ENCODE measurements at places on chromosomes 11 and 22. TPM values are rescaled to one million over a fixed set of nuclear protein-coding genes. Genes with fewer than 3 reads are reported as not detected.
A peak's percentile ranks its signal among the peaks of the same experiment; 100 is the strongest.

The GAL3ST3 gene
- not detected for total RNA-seq

The RRAS2 gene
- total RNA-seq: 30.2 TPM

The PIK3IP1 gene
- 469 TPM for total RNA-seq

The MPZL2 gene
- 1.7 TPM for total RNA-seq

The MUC5AC gene
- total RNA-seq: 0.03 TPM

DNA sequence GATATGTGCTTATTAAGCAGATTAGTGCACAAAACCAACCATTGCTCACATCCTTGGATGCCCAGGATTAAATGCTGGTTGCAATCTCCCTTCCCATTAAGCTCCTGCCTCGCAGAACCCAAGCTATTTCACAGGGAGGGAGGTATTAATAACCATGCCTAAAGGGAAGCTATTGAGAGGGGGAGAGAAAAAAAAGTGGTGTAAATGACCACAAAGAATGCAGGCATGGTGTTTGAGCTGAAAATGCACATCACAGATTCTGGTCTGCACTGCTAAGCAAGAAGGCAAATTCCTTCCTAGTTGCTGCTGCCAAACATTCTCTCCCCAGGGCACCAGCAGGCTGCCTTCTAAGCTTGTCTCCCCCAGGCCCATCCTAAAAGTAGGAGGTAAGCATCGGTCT lies 92.0 kb upstream of the ISX start:
- DNase-seq: no peak

DNA sequence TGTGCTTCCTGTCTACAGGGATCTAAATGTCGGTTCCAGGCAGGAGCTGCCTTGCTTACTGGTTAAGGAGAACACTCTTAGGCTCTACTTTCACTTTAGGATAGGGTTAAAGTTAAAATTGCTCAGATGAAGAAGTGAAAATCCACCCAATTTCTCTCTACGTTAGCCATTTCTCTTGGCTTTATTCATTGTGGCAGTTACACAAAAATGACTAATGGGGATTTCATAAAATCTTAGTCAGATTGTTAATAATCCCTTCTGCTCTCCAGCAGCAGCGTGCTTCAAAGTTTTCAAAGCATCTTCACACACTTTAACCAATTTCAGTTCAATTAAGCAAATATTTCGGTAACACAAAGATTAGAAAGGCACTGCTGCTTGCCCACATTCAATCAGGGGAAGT lies 58.4 kb upstream of the RCN1 start:
- no peak for DNase-seq

GRCh38 chr22:28044546-28045173 lies 125.6 kb upstream of the PITPNB start:
- no peak for DNase-seq

- no peak for DNase-seq
Measured at GRCh38 chr22:22164541-22165272, 79.9 kb upstream of the VPREB1 start.

GRCh38 chr11:62394825-62395538 lies 23.9 kb upstream of the SCGB1A1 start:
- DNase-seq: no peak

- DNase-seq: no peak
Measured at GRCh38 chr11:16392616-16393015, 36.3 kb upstream of the SOX6 start.

DNA sequence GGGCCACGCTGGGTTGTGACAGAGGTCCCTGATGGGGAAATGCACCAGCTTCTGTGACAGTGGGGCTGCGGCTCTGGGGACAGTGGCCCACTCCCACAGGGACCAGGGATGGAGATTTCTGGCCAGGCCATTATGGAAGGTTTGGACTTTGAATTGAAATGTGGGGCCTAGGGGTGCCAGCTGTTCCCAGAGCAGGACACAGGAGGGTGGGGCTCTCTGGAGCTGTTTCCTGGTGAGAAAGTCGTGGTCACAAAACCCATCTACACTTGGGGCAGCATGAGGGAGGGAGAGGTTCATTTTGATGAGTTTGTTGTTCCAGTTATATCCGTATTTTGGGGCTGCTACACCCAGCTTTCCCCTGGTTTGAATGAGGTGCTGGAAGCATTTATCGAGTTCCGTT lies 52.2 kb downstream of the LRP5 start:
- DNase-seq: no peak

DNA sequence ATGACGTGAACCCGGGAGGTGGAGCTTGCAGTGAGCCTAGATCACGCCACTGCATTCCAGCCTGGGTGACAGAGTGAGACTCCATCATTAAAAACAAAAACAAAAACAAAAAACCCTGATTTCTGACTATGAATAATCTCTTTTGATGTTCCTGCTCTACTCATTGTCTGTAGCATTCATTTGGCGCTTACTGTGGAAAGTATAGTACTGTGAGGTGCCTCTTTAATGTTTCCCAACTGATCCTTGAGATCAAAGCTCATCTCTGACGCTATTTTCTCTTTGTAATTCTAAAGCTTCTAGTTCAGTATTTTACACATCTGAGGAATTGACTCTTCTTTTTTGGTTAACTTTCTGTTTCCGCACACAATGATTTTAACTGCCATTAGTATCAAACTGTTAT lies 60.0 kb downstream of the GRK3 start:
- no peak for DNase-seq

DNA sequence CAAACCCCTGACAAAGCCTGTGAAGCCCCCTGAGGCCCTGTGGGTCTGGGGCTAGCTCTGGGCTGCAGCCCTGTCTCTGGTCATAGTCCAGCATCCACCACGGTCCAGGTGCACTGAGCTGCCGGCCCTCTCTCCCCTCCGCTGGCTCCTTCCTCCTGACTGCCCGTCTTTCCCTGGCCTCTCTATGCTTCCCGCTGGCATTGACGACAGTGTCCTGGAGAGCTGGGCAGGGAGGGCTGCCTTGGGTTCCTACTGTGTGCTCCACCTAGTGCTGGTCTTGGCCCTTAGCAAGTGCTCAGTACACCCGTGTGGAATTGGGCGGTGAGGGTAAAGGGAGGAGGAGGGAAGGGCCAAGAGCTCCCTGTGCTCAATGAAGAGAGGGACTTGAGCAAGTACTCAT lies 868 bp upstream of the MYEOV start:
- no peak for DNase-seq

- DNase-seq: no peak
Measured at GRCh38 chr11:117670924-117671323, 126.1 kb downstream of the DSCAML1 start.

DNA sequence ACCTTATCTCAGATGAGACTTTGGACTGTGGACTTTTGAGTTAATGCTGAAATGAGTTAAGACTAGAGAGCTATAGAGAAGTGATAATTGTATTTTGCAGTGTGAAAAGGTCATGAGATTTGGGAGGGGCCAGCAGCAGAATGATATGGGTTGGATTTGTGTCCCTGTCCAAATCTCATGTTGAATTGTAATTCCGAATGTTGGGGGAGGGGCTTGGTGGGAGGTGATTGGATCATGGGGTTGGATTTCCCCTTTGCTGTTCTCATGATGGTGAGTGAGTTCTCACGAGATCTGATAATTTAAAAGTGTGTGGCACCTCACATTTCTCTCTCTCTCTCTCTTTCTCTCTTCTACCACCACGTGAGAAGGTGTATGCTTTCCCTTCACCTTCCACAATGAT lies 777.8 kb upstream of the LUZP2 start:
- DNase-seq: no peak

DNA sequence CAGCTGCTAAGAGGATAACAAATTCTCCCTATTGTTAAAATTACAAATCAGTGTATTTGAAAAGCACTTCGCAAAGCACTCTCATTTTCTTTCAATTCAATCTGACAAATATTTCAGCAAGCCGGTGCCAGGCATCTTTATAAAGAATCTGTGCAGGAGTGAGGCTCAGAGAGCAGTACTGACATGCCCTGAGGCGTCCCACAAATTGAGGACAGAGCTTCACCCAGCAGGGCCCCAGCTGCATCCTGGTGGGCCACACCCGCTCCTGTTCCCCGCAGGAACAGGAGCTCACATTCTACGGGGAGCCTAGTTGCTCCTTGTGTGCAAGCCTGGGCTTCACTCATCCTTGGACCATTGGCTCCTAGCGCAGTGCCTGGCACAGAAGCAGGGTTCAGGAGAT lies 60.9 kb upstream of the EIF3D start:
- DNase-seq: no peak

- peak; percentile 64 for DNase-seq
Measured at GRCh38 chr22:37162221-37163095, 12.7 kb upstream of the IL2RB start.

DNA sequence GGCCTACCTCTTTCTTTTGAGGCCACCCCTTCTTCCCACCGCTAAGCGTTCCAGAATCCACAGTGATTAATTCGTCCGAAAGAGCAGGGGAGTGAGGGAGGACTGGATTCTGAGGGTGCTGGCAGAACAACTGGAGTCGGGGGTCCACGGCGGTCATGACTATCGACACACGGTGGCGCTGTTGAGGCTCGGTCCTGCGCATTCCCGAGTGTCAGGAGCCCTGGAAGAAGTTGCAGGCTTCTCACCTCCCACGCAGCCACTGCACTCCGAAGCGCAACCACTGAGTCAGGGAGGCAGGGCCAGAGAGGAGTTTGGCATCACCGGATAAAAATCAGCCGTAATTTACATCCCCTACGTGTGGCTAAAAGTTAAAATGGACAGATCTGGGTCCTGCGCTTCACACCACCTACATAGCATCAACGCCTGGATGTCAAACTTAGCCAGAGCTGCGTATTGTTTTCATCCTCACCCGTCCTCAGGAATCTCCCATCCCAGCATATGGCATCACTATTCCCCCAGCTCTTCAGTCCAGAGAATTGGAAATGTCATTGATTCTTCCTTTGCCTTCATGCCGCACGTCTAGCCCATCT lies 10.7 kb upstream of the CTSF start:
- DNase-seq: peak; percentile 47

DNA sequence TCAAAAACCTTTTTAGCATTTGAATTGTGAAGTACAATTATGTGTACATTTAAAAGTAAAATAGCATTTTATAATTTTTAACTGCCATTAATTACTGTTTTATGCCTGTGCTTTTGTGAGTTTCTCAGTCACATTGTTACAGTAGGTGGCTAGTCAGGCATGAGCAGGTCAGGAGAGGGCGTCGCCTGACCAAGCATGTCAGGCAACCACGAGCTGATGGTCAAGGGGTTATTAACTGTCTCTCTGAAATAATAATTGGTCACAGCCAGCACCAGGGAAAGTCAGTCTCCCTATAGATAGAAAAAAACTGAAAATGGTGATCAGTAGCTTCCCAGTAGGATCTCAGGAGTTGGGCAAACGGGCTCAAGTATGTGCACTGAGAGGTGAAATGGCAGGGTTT lies 19.4 kb upstream of the CCDC81 start:
- no peak for DNase-seq

GRCh38 chr22:46079861-46080821 lies 70.2 kb upstream of the PPARA start:
- DNase-seq: no peak

DNA sequence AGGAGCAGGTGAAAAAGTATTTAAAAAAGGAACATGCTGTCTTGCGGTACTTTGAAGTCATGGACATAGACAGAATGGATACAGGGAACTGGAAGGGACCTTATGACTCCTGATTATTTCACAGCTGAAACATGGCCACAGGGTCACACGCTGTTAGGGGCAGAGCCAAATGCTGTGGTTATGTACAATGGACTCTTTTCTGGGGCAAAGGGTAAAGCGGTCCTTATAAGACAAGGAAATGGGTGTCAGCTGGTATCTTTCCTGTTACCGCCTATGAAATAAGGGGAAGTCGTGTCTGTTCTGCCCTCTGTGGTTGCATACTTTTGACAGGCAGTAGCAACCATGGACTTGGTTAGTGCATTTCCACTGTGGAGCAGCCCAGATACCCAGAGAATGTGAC lies 12.8 kb upstream of the ST14 start:
- DNase-seq: no peak

- no peak for DNase-seq
Measured at GRCh38 chr11:117702946-117703598, 93.9 kb downstream of the DSCAML1 start.

- no peak for DNase-seq
Measured at GRCh38 chr22:25942856-25943411, 200.9 kb downstream of the MYO18B start.

DNA sequence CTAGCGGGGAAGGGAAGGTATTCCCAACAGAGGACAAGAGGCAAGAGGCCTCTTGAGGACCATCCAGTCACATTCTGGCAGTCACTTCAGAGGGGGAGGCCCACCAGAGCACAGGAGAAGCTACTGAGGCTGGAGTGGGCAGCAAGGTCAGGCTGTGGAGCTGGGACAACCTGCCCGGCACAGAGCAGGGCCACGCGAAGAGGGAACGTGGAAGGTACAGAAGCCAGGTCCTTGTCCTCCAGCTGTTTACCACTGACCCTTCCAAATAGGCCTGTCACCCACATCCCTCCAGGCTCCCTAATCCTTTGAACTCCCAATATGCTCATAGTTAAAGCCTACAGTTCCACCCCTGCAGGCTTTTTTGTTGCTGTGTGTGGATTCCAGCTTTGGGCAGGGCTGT lies 76.9 kb downstream of the IGLL1 start:
- DNase-seq: no peak

GRCh38 chr22:50479721-50480120 lies 1.6 kb upstream of the ADM2 start:
- DNase-seq: no peak

GRCh38 chr11:28631148-28631547 lies 523.0 kb downstream of the METTL15 start:
- no peak for DNase-seq

GRCh38 chr22:30860176-30861105 lies 108.1 kb downstream of the MORC2 start:
- DNase-seq: no peak

DNA sequence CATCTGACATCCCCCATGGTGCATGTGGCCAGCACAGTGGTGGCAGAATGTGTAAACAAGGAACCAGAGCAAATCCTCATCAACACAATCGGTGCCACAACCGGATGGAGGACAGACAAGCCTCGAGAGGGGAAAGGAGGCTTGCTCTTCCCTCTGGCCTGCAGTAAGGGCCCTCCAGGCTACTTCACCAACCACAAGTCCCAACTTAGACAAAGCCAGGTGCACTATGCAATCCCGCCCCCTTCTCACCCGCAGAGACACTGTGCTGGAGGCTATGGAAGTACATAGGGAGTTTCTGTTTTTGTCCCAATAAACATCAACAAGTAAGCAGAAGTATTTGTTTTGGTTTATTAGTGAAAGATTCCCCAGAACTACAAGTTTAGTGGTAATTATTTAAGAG lies 54.3 kb downstream of the SPATA19 start:
- DNase-seq: no peak

DNA sequence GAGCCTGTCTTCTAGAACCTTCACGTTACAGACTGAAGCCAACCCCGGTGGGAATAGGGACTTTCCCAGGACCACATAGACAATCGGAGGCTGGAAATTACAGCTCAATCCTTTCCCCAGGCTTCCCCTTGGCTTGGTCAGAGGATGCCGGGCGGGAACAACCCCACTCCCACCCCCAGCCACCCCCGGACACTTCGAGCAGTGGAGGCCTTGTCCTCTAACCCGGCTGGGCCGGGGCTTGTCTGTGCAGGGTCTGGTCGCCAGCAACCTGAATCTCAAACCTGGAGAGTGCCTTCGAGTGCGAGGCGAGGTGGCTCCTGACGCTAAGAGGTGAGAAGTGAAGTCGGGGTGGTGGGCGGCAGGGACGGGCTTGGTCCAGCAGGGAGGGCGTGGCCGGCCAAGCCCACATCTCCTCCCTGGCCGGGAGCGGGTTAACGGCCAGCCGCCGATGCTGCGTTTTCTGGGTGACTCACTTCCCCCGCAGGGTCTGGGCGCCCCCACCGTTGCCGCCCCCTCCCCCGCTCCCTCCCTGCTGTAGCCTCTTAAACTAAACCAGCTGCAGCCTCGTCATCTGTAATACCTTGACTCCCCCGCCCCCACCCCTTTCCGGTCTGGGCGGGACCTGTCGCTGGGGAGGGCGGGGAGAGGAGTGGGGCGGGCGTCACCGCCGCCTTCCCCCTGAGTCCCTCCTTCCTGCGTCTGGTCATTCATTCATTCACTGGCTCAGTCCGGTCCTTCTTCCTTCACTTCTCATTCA lies 1.5 kb downstream of the LGALS1 start:
- peak; percentile 91 for DNase-seq

Measured in T-cell (primary cell).